ENCODE measurements at places on chromosomes 16 and 17.

- DNase-seq = no peak
Observed at GRCh38 chr16:12202486-12202885, 226.0 kb downstream of the SNX29 start.

DNA sequence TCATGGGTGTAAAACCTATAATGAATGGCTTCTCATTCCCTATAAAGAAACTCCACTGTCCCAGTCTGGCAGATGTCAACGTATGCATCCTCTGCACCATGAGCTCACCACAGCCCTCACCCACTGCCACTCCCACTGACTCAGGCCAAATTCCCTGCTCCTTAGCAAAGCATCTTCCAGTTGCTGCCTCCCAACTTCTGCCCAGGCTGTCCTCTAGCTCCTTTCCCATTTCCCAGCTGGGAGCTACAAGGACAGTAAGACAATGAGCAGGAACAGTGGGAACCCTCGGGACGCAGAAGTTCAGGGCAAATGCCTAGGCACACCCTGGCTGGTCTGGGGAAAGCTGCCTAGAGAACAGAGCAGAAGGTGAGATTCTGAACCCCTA is 9.1 kb upstream of the THAP11 start:
- no peak for DNase-seq

DNA sequence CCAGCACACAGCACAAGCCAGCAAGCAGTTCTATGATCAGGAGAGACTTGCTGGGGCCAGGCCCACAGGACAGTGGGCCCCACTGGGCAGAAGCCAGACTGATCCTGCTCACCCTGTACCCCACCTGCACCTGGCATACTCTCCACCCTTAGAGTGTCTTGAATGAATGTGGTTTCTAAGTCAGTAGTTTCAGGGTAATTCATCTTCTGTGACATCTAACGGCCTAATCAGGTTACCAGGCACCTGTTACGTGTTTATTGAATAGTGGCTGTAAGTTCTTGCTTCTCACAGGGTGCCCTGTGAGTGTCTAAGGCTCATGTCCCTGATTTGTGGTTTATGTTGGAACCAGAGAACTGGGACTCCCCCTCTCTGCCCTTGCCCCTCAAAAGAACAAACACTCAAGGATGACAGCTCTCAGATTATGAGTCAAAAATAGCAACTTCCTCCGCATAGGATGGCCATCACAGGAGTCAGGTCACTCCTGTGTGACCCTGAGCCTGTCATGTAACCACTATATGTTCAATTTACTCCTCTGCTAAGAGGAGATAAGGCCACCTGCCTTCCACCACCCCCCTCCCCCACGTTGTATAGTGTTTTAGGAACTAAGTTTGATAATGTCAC is 7.0 kb upstream of the OR2C1 start:
- no peak for DNase-seq

DNA sequence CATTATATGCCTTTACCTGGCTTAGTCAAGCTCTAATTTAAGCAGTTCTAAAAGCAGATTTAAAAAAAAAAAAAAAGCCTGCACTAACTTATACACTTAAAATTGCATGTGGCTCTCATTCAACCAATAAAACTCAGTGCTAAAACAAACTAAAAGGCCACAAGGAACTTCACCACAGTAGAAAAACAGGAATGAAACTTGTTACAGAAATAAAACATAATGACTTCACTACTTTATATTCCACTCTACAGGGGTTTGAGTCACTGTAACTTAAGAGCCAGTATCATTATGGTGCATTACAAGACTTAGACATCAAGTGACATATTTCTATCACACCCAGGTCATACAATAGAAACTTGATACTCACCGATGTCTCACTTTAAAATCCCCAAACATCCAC is 11.1 kb downstream of the CA10 start:
- DNase-seq = no peak

- DNase-seq = no peak
Observed at GRCh38 chr16:19104607-19105006, 9.2 kb upstream of the ITPRIPL2 start.

DNA sequence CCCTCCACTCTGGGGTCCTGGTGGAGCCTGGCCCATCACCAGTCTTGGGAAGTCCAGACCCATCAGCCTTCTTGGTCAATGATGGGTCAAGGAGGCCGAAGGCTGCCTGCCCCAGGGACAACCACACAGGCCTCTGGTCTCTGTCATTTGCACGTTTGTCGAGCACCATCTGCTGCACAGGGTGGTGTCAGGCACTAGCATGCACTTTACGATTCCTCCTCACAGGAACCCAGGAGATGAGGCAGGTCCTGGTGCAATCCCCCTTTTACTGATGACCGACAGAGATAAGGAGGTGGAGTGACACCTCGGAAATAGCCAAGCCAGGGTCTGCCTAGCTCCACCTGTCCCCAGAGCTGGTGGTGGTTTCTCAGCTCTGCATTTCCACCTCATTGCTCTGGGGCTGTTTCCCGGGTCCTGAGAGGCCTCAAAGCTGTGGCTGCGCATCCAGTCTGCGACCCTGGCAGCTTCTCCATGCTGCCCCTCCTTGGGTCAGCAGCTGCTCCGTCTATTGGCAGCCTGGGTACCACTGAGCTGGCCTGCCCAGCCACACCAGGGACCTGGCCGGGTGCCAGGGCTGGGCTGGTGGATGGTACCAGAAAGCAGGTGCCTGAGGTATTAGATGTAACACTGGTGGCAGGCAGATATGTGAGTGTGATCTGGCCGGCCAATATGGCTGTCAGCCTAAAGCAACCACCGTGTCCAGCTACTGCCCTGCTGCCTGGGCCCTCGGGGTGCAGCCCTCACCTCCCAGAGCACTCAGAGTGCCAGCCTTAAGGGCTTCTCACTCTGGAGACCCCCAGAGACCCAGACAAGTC is 10.0 kb downstream of the MMP15 start:
- DNase-seq = no peak
